Effector memory CD8-positive, alpha-beta T cell (primary cell): ENCODE measurements at places on chromosomes 2 and 18.

- no peak for DNase-seq
Measured at GRCh38 chr2:100929147-100929546, 72.9 kb upstream of the RPL31 start.

- DNase-seq: no peak
Measured at GRCh38 chr2:129880971-129881370, 98.5 kb upstream of the RAB6C start.

GRCh38 chr2:620471-621302, 56.5 kb downstream of the TMEM18 start:
- DNase-seq: no peak

DNA sequence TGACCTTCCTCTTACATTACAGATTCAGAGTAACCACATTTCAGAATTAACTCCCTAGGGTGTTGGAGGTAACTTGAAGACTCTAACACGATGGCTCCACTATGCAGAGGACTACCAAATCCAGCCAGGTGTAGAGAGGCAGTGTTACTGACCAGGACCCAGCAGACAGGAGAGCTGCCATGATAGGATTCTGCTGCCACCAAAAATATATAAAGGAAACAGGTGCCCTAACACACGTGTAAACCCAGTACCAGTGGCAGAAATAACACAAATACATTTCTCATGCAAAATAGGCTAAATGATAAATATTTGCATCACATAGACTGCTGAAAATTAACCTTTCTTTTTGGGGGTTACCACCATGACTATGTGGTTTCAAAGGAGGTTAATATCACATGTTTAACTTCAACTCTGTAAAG, 7.0 kb downstream of the ZBTB14 start:
- no peak for DNase-seq

GRCh38 chr18:46296656-46297055, 192.5 kb downstream of the HAUS1 start:
- no peak for DNase-seq

GRCh38 chr2:148967578-148967977, 70.9 kb upstream of the LYPD6B start:
- DNase-seq: no peak

- DNase-seq: no peak
Measured at GRCh38 chr2:7732497-7732896, 815.3 kb downstream of the RNF144A start.

GRCh38 chr18:42365591-42365990, 410.6 kb downstream of the PIK3C3 start:
- DNase-seq: no peak

DNA sequence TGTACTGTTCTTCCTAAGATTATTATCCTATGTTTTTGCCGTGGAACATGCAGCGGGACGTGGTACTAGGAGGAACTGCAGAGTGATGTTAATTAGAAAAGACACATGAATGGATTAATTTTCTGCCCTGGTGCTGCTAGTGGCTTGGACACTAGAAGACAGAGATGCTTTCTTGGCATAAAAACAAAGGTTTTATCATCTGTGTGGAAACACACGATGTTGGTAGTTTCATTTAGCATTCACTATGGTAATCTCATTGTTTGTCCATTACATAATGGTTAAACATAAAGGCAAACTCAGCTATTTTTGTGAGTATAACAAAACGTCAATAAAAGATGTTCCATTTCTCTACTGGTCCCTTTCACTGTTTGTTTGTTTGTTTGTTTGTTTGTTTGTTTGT, 22.8 kb downstream of the COL6A3 start:
- DNase-seq: no peak

- no peak for DNase-seq
Measured at GRCh38 chr2:23454501-23455120, 69.6 kb downstream of the KLHL29 start.

- DNase-seq: no peak
Measured at GRCh38 chr2:110873056-110873502, 140.7 kb downstream of the ACOXL start.

GRCh38 chr2:128646091-128646490, 327.4 kb upstream of the HS6ST1 start:
- no peak for DNase-seq

DNA sequence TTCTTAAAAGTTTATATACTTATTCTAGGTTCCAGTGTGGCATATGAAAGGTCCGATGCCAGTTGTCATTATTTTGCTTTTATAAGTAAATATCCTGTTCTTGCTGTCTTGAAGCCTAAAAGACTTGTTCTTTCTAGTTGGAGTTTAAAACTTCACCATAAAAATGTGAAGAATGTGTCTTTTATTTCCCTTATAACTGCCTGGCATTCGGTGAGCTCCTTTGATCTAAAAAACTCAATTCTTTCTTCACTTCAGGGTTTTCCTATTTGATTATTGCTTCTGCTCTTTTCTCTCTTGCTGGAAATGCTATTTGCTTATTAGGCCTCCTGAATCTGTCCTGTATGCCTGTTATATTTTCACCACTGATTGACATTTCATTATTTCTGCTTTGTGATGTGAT, 51.6 kb downstream of the TSPYL6 start:
- no peak for DNase-seq

DNA sequence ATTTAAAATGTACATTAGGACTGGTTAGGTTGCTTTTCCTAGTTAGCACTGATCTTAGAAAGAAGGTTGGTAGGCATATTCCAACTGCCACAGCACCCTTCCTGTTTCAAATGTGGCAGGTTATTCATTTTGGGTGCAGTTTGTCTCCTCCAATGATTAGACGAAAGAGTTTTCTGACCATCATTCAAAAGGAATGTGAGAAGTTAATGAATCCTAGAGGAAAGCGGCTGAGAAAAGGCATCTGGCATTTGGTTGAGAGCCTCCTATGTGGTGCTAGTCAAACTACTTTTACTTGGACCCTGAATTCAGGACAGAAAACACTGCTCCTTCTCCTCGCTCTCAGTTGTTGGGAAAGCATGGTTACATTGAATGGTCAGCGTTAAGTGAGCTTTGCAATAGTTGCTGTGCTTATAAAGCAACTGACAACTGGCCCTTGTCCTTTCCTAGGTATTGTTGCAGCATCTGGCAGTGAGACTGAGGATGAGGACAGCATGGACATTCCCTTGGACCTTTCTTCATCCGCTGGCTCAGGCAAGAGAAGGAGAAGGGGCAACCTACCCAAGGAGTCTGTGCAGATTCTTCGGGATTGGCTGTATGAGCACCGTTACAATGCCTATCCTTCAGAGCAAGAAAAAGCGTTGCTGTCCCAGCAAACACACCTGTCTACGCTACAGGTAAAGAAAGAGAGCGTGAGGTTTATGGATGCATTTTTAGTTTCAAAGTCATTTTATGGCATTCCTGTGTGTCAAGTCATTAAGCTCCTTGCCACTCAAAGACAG, 6.1 kb downstream of the TGIF1 start:
- no peak for DNase-seq

DNA sequence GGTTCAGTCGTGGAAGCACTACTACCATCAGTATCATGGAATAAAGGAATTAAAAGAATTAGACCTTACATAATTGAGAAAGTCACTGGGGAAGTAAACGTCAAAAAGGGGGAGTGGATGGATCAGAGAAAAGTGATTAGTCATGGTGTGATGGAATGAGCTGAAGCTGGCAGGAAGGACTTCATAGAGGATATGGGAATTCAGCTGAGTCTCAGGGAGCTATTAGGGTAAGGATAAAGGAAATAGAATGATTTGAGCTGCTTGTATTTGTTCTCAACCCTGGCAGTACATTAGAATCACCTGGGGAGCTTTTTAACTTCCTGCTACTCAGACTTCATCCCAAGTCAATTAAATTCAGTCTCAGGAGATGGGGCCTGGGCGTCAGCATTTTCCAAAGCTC, 53.4 kb upstream of the SETBP1 start:
- DNase-seq: no peak

- DNase-seq: no peak
Measured at GRCh38 chr18:69649684-69650083, 249.0 kb downstream of the DOK6 start.

DNA sequence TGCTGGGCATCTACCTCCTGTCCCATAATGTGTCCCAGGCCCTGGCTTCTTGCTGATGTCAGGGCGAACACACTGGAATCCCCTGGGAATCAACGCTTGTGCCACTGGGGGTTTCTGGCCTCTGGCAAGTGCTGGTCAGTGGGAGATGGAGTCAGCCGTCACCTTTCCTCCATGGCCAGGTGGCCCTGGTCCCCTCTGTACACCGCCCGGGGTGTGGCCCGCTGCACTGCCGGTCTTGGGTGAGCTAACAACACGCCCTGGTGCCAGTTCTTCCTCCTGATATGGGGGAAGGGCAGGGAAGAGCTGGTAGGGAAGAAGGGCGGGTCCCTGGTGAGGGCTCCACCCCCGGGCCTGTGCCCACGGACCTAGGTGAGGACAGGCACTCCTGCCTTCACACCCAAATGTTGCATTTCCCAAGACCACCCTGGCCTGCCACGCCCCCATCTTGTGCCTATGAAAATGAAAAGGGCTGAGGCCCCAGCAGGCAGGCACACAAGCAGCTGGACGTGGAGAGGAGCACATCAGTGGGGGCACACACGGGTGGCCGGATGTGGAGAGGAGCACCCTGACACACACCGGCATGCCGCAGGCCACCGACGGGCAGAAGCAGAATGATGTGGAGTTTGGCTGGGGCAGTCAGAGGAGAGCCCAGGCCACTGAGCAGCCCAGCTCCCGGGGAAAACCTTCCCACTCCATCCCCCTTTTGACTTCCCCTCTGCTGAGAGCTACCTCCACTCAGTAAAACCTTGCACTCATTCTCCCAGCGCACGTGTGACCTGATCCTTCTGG, 140.5 kb downstream of the ASB1 start:
- no peak for DNase-seq

- DNase-seq: no peak
Measured at GRCh38 chr2:233544200-233544610, 22.4 kb downstream of the USP40 start.

DNA sequence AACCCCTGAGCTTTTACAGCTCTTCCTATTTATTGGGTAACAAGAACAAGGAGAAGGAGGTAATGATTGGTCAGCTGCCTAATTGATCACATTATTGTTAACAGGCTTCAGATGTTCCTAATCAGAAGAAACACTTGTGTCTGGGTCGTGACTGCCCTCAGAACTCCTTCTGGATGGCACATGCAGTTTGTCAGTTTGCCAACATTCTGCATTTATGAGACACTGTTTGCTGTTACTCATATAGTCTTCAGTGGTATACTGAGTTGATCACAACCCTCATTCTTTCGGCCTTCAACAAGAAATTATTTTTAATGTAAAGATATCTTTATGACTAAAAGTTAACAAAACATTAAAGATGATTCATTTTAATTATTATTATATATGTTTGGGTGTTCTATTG, 95.7 kb upstream of the DOCK10 start:
- DNase-seq: no peak

DNA sequence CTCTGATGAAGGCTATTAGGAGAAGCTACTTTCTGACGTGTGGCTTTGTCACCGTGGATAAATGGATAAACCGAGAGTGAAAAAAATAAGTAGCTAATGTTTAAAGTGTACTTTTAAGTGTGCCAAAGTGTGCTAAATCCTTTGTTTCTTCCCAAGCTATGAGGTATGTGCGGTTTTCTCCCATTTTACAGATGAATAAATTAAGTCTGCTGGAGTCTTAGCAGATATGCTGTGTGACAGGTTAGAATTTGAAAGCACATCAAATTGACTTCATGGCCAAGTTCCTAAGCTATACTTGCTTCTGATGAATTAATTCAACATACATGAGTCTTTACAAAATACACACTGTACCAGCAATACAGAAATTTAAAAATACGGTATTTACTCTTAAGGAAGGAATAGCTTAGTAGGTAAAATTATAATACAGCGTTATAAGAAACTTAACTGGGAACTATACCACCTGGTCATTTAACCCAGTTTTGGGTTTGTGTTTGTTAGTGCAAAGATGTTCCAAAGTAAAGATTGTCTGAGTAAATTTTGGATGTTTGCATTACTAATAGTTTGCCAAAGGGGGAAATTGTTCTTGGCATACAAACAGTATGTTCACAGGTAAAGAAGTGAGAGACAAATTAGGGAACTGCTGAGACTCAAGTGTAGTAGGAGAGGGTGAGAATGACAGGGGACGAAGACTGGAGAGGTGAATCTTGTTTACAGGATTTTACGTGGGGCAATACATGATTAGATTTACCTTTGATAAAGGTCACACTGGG, 1.4 kb downstream of the AGPS start:
- no peak for DNase-seq

DNA sequence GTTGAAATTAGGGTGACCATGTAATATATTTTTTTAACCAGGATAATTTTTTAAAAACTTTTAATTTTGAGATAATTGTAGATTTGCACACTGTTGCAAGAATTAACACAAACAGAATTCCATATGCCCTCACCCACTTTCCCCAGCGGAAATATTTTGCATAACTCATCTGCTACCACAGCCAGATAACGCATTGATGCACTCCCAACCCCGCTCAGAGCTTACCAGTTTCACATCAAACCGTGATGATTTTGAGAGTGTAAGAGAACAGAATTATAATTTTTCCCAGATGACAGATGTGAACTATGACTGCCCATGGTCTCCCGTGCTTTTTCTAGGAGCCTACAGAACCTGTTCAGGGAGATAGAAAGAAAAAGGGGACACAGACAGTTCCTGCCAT, 35.2 kb upstream of the LDLRAD4 start:
- DNase-seq: no peak
